ENCODE measurements at places on chromosomes 1 and 21.
A peak's percentile ranks its signal among the peaks of the same experiment; 100 is the strongest.

- DNase-seq, result peak; percentile 74
These were observed 68.8 kb upstream of the WDR26 start for GRCh38 chr1:224503161-224504118.

- peak; percentile 67 for DNase-seq
These were observed at the start of gene LPAR3 for GRCh38 chr1:84892705-84893618. LPAR3 (minus strand) TSS chr1:84893206; CDS start chr1:84866120, 27,086 bp downstream.

- no peak for DNase-seq
These were observed 298.9 kb downstream of the DSCAM start for GRCh38 chr21:40547906-40548513.

DNA sequence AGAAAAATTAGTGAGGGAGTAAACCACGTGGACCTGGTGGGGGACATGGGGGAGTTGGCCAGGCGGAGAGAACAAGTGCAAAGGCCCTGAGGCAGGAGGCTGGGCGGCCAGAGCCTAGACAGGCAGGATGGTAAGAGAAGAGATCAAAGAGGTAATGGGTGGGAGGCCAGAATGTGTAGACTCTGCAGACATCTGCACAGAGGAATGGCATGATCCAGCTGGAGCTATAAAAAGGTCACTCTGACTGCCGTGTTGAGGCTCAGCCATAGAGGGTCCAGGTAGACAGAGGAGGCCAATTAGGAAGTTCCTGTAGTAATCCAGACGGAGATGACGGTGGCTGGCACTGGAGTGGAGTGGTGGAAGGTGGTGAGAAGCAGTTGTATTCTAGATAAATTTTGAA is 3.6 kb downstream of the H6PD start:
- DNase-seq, result no peak
